ENCODE measurements at places on chromosomes 11 and 22.

GRCh38 chr22:25125693-25126357 is 73.8 kb upstream of the CRYBB3 start:
- no peak for DNase-seq

- DNase-seq, result no peak
These were observed 75.0 kb upstream of the AMPD3 start for GRCh38 chr11:10379871-10380568.

GRCh38 chr11:6611092-6611962 is 689 bp downstream of the TAF10 start:
- DNase-seq, result no peak

DNA sequence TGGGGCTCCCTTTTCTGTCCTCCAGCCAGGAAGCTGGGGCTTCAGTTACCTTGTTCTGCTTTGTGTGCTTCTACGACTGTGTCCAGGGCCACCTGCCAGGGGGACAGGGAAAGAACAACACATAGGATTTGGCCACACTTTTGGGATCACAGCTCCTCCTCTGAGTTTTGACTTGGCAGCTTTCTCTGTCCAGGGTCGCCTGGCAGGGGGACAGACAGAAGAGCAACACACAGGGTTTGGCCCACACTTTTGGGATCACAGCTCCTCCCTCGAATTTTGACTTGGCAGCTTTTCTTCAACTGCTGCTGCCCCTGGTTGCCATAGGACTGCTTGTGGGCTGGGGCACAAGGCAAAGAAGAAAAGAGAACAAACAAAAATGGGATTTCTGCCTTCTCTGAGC is 19.1 kb downstream of the INCENP start:
- DNase-seq, result no peak

DNA sequence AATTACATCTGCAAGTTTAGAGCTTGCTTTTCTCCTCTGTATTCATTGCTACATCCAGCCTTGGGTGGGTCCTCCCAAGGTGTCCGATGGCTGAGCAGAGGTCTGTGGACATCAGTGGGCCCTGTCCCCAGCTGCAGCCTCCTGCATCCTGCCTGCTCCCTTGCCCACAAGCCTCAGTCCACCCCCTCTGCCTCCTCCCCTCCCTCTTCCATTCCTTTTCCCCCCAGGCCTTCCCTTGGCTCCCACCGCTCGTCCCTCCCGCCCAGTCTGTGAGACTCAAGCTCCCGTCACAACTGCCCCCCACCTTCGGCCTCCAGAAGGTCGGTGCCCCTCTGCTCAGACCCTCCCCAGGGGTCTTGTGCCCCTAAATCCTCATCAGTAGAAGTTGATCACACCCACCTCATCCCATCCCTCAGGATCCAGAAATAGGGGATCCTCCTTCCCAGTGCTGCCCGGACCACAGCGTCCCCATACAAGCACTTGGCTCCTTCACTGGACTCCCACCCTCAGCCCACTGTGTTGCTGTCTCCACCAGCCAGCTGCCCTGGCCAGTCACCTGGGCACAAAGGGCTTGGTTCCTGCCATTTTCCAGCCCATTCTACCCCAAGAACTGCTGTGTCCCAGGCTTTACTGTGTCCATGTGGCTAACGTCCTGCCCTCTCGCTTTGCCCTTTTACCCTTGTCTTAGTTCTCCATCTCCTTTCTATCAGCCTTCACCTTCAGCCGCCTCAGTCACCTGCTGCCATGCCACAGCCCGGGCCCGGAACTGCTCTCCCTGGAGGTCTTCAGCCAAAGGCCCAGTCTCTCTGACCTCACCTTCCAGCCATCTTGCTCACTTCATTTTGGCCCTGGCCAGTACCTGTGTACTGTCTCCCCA is 2.2 kb upstream of the OMP start:
- DNase-seq, result no peak

GRCh38 chr11:103354656-103355055 is 245.4 kb downstream of the DYNC2H1 start:
- no peak for DNase-seq

GRCh38 chr11:75277991-75278790 is 37.6 kb downstream of the TPBGL start:
- no peak for DNase-seq

DNA sequence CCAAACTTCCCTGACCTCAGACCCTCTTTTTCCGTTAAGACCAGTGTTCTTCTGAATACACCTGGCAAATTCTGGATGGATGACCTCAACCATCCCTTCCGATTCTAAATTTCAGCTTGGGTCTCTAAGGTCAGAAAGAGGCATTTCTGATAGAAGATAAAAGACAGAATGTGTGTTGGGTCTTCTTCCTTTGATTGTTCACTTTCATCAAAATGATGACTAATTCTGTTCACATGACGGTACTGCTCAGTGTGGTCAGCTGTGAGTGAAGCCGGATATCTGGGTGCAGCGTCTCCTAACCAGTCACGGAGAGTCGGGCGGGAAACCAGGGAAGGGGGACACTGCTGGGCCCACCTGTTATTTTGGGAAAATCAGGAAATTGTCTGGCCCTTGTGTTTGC is 151.6 kb upstream of the NAV2 start:
- no peak for DNase-seq

GRCh38 chr22:39290724-39291161 is 28.7 kb downstream of the RPL3 start:
- DNase-seq, result no peak

- DNase-seq, result no peak
These were observed 15.2 kb upstream of the TBX1 start for GRCh38 chr22:19745155-19746101.

DNA sequence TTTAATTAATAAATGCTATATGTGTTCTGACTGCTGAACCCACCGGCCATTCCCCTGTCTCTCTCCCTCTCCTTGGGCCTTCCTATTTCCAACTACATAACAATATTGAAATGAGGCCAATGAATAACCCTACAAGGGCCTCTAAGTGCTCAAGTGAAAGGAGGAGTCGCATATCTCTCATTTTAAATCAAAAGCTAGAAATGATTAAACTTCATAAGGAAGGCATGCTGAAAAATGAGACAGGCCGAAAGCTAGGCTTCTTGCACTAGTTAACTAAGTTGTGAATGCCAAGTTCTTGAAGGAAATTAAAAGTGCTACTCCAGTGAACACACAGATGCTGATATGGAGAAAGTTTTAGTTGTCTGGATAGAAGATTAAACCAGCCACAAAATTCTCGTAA is 109.2 kb downstream of the TSPAN18 start:
- DNase-seq, result no peak

- DNase-seq, result no peak
These were observed 43.5 kb downstream of the FANCF start for GRCh38 chr11:22582151-22582410.

DNA sequence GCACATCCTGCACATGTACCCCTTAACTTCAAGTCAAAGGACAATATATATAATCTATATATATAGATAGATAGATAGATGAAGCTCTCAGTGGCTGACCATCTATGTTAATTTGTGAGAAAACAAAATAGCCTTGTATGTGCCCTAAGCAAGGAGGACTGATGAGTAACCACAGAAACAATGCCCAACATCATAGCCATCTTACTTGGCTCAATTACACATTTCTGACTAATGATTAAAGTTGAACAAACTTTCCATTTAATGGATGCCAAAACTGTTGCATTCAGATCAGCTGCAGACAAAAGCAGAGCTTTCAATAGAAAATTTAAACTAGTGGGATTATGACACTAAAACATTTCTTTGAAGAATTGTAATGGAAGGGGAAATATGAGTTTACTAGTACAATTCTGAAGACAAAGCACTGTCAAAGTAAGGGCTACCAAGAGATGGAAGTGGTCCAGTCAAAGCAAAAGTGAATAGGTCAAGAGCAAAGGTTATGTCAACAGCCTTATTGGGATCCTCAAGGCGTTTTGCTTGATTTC is 1188.2 kb upstream of the RAG2 start:
- no peak for DNase-seq

- DNase-seq, result no peak
These were observed 84.9 kb upstream of the NARS2 start for GRCh38 chr11:78659326-78660270.
